ENCODE measurements at places on chromosomes 5 and 9.

- no peak for DNase-seq
Measured at GRCh38 chr9:103816146-103816545, 278.0 kb upstream of the SMC2 start.

DNA sequence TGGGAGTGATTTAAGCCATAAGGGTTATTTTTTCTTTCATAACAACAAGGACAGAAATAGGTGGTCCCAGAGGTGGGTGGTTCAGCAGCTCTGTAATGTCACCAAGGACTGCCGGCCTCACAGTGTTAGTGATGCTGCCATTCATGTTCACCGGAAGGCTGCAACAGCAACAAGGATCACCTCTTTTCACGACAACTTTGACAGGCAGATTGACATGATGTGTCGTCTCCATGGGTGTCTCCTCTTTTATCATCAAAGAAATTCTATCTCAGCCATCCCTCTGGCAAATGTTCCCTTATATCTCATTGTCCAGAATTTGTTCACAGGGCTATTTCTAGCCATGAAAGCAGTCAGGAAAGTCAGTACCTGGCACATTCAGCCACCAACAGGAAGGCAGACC, 231.5 kb downstream of the SH3GL2 start:
- DNase-seq, result no peak

- DNase-seq, result no peak
Measured at GRCh38 chr5:172832383-172833315, 1.4 kb upstream of the ERGIC1 start.

- DNase-seq, result no peak
Measured at GRCh38 chr9:105330755-105331154, 86.3 kb downstream of the SLC44A1 start.

DNA sequence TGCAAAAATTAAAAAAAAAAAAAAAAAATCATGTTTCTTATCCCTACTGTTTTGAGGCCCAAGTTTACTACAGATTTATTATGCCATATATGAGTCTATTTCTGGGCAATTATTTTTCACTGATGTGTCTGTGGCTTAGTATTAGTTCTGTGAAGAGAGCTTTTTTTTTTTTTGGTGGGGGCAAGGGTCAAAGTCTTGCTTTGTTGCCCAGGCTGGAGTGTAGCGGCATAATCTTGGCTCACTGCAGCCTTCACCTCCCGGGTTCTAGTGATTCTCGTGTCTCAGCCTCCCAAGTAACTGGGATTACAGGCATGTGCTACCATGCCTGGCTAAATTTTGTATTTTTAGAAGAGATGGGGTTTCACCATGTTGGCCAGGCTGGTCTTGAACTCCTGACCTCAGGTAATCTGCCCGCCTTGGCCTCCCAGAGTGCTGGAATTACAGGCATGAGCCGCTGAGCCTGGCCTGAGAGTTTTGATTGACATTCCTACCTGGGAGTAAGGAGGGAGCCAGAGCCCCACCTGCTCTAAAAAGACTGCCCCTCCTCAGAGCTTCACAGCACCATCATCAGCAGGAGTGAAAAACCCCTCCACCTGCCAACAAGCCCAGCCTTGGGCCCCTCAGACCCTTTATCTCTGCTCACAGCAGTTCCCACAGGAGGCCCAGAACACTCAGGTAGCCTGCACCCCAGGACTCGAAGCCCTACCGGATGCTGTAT, 36.1 kb upstream of the JADE2 start:
- no peak for DNase-seq

DNA sequence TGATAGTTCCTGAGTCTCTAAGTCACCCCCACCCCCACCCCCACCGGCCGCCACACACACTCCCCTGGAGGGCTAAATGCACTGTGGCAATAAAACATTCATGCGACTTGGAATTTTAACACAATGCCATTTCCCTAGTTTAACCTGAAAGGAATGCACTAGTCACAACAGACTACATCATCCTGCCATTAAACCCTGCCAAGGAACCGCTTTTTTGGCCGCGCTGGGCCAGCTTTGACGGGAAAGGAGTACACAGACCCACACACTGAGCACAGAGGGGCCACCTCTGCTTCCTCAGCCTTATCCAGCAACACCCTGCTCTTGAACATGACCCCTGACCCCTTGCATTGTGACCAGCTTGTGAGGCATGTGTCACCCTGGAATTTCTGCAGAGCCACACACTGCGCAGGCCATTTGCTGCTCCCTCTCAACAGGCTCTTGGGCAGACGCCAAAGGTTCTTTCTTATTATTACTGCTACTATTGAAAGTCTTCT, 165.3 kb downstream of the BNC2 start:
- DNase-seq, result no peak

DNA sequence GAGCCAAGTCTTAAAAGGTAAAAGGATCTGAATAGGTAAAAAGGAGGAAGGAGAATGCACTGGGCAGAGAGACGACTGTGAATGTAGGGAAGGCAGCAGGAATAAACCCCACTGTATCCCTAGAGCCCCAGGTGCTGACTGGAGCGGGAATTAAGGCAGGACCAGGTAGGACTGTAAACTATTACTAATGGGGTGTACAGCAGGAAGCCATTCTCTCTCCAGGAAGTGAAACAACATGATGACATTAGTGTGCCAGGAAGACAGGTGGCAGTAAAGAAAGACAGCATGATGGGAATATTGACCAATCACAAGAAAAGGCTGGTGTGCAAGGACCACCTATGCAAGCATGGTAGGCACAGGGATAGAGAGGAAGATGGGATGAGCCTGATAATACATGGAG, 433.0 kb downstream of the DNAH5 start:
- no peak for DNase-seq

DNA sequence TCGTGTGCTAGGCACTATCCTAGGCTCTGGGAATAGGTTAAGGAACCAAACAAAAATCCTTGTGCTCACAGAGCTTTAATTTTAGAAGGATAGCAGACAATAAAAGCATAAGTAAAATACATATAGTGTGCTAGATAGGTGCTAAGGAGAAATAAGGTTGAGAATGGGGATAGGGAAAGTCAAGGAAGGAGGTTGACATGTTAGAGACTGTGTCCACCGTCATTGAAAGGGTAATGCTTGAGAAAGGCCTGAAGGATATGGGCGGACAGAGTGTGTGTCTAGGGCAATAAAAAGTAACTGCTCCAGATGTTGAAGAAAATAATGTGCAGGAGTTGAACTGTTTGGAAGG, 482 bp upstream of the TDRD7 start:
- DNase-seq, result no peak

GRCh38 chr5:37637165-37637845, 202.5 kb downstream of the GDNF start:
- DNase-seq, result no peak

DNA sequence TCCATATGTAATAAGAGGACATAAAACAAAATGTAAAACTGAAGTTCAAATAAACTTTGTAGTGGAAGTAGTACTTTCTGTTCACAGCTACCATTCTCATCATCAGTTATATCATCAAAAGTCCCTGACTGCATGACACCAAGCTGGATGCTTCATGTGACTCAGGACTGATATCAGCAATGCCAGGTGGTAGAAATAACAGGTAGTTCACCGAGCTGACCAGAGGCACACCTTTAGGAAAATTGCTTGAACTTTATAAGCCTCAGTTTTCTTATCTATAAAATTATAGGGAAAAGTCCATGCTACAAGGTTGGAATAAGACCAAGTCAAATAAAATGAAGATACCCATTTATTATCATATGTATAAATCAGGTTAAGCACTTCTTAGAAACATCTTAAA, 124.9 kb upstream of the PTGER4 start:
- no peak for DNase-seq

GRCh38 chr5:51567636-51568035, 184.4 kb downstream of the ISL1 start:
- DNase-seq, result no peak

- DNase-seq, result no peak
Measured at GRCh38 chr5:150177721-150178120, 11.1 kb downstream of the CDX1 start.

DNA sequence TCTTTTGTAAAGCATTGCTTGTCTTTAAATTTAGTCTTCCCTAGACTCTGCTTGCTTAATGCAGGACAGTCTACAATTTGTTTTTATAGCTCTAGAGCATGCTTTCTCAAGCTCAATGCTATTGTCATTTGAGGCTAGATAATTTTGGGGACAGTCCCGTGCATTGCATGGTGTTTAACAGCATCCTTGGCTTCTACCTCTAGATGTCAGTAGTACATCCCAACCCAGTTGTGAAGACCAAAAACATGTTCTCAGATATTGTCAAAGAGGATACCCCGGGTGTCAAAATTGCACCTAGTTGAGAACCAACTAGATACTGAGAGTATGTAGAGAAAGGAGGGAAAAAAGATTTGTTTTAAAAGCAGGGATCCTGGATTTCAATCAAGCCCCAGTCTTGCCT, 277.5 kb downstream of the CEMIP2 start:
- DNase-seq, result no peak

GRCh38 chr5:177336112-177336511, 15.4 kb downstream of the LMAN2 start:
- DNase-seq, result no peak

GRCh38 chr5:68316469-68316868, 100.9 kb downstream of the PIK3R1 start:
- no peak for DNase-seq

DNA sequence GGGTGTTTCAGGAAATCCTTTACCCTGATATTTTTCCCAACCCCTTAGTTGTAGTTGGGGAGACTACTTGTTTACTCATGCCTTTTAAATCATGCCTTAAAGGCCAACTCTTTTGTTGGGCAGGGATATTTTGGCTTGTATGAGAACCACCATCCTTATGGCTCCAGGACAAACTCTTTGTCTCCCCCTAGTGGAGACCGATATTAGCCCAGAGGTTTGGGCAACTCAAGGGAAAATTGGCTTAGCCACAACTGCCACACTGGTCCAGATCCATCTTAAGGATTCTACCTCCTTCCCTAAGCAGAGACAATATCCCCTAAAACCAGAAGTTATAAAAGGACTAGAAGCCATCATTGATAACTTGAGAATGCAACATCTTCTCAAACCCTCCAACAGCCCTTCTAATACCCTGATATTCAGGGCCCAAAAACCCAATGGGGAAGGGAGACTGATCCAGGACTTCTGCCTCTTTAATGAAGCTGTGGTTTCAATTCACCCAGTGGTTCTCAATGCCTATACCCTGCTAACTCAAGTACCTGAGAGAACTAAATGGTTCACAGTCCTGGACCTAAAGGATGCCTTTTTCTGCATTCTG, 100.9 kb upstream of the HCN1 start:
- DNase-seq, result no peak

GRCh38 chr5:55636683-55637082, 75.4 kb downstream of the SLC38A9 start:
- DNase-seq, result no peak

- DNase-seq, result no peak
Measured at GRCh38 chr9:137138722-137139467, at the start of gene GRIN1. Gene GRIN1, plus strand, starts transcription at chr9:137139154. Its CDS starts 333 bp downstream, at chr9:137139487.

- no peak for DNase-seq
Measured at GRCh38 chr5:136058039-136058971, 29.5 kb downstream of the TGFBI start.

DNA sequence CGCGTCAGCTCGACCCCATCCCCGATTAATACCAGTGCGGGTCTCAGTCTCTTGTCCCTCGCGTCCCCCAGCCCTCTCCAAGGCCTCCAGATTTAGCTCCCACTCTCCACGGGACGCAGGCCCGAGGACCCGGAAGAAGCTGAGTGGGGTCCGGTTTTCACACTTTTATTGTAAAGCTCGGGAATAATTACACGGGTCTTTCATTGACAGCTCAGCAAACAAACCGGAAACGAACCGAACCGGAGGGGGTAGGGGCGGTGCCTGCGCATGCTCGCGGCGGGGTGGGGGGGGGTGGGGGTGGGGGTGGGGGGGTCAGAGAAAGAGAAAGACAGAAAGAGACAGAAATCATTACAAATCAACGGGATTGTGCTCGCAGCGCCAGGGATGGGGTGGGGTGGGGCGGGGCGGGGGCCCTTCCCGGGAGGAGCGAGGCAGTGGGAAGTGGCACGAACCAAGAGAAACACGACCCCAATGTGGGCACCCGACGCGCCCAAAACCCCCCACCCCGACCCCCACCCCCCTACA, 27.9 kb downstream of the PCDH1 start:
- no peak for DNase-seq

- no peak for DNase-seq
Measured at GRCh38 chr9:134403682-134404301, 77.5 kb downstream of the RXRA start.

- DNase-seq, result no peak
Measured at GRCh38 chr5:98060148-98060547, 713.3 kb upstream of the RGMB start.

DNA sequence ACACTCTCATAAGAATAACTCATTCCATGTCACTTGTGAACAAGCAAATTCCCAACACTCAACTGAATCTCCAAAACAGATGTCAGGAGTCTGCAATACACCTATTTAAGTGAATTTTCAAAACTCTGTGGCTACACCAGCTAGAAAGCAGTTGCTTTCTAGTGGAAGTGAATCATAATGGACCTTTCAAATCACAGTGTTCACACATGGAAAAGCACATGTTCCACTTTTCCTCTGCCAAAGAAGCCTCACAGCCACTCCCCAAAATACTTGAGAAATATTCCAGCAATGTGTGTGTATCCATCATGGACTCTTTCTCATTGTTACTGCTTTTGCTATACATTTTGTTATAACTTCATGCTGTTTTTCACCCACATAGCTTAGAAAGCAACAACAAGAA, 17.4 kb downstream of the MARCHF3 start:
- no peak for DNase-seq

DNA sequence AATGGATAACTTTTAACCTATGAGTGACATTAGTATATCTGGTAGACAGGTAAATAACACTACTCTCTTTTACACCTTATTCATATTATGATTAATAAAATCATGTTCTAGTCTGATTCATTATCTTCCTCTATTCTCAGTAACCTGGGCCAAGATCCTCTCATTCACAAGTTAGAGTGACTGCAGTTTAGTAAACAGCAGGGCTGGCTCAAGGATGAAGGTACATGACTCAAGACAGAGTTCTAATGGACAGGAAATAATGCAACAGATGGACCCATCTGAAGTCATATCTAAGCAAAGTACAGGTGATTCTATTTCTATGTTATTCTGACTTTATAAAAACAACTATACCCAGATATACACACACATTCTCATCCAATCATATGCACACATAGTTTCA, 582.5 kb upstream of the CDH18 start:
- DNase-seq, result no peak

DNA sequence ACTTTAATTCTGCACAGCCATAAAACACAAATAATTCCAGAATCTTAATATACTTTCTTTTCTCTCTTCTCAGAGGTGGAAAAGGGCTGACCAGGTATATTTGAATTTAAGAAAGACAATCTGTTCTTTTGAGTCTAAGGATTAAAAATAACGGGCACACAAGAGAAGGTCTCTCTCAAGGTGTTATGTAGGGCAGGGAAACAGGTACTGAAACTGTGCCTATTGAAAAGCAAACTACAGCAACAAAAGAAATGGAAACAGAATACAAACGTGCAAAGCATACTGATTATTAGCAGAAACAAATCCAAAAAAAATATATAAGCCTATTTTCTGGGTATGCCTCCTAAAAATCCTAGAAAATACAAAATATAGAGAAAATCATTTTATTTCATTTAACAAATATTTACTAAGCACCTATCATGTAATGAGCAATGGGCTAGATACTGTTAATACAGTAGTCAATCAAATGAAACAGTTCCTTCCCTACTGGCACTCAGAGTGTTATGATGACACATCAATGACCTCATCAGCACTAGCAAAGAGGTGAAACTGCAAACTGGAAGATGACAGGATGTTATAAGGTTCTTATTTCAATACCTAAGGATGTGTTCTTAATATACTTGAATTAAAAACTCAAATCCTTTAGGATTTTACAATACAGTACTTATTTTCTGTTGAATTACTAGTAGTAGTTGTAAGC, 87.7 kb downstream of the AUH start:
- DNase-seq, result no peak
